ENCODE measurements at places on chromosomes 11 and 22.
A peak's percentile ranks its signal among the peaks of the same experiment; 100 is the strongest.

- no peak for DNase-seq
These were observed 1.4 kb upstream of the PRSS23 start for GRCh38 chr11:86798988-86799387.

- no peak for DNase-seq
These were observed 3.7 kb upstream of the MIEF1 start for GRCh38 chr22:39498368-39498767.

DNA sequence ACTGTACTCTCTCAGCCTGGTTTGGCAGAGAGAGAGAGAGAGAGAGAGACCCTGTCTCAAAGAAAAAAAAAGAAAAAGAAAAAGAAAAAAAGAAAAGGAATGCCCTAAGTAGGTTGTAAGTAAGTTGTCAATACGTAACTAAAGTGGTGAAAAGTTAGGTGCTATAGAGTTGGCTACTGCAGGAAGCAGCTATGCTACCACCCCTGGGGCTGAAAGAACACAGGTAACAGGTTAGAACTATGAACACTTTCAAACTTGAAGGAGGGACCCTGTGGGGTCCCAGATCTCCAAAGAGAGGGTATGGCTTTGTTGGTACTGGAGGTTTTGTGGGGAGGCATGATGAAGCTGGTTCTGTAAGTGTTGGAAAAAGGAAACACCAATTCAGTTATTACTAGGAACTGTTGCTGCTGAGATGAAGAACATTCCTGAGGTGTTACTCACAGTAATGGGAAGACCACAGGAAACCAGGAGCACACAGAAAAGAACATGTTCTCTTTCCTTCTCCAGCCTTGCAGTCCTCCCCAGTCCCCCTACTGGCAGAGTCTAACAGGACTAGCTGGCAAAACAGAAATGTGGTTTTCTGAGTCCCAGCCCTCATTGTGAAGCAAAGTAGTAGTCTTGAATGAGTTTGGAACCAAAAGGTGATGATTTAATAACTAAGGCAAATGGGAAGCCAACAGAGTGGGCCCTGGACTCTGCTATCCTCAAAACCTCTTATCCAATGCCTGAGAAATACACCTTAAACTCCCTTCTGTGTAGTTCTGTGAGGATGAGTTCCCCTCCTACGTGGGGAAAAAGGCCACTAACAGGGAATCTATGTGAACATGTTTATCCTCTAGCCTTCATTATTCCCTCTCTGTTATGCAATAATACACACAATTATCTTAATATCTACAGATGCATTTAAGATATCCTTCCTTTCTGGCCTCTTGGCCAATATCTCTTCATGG lies 427.0 kb upstream of the DDI1 start:
- DNase-seq, result no peak

DNA sequence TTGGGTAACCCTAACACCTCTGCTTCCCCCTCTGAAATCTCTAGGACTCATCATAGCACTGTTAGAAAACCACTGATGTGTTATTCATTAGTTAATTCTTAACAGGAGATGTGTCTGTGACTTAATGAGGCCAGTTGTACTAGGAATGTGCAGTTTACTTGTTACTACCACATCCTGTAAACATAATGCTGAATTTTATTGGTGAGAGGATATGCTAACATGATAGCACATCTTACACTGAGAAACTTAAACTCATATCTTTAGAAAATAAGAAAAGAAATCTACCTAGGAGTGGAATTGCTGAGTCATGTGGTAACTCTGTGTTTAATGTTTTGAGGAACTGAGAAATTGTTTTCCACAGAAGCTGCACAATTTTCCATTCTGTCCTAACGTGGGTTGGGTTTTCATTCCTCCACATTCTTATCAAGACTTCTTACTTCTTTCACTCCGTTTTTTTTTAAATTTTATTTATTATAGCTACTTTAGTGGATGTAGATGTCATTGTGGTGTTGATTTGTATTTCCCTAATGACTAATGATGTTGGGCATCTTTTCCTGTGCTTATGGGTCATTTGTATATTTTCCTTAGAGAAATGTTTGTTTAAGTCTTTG lies 33.7 kb downstream of the RNF121 start:
- no peak for DNase-seq

DNA sequence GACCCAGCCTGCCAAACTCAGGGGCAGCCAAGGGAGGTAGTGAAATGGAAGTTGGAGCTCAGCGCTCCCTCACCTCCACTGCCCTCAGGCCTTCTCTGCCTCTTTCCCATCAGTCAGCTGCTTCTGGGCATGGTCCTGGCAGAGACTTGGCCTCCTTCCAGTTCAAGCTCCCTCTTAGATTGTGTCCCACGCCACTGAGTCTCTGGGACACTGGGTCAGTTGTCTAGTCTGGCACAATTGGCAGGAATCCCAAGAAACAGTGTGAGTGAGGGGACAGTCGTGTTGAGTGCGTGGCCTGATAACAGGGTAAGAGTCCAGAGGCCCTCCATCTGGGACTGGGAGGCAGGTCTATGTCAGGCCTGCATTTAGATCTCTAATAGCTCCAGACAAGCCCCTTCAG lies 7.1 kb upstream of the SLC35E4 start:
- no peak for DNase-seq

- DNase-seq, result no peak
These were observed 2.7 kb downstream of the PLXNB2 start for GRCh38 chr22:50304528-50305392.

GRCh38 chr11:119974467-119974866 lies 163.4 kb downstream of the TRIM29 start:
- DNase-seq, result no peak

GRCh38 chr11:8759634-8760033 lies 77.0 kb downstream of the RPL27A start:
- DNase-seq, result no peak

DNA sequence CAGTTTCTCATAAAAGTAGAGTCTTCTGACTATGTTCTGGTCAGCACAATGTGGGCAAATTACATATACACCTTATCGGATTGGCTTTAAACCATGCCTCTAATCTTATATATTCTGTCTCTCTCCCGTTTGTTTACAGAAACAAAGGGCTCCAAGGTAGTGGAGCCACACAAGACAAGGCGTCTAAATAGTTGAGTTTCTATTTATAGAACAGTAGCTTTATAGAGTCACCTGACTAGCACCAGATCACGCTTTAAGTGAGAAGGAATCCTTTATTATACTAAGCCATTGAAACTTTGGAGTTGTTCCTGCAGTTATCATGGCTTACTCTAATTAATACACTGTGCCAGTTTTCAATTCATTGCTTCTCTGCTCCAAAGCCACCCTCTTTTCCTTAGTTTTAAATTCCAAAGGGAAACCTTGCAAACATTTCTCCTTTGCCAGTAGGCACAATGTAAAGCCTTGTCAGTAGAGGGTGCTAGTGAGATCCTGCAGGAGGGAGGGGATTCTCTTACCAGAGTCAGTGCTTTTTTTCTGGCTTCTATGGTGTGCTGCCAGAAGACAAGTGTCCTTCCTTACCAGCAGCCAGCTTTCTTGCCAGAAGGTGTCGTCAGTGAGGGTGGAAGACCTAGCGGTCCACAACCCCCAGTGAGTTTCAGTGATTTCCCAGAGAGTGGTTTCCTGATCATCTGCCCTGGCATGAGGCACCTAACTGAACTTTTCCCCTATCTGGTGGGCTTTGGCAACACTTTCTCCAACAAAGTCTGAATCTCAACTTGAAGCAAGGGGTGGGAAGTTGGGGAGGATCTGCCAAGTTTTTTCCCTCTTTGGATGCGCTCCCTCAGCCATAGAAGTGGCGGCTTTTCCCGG lies 71.7 kb downstream of the RAB38 start:
- peak; percentile 50 for DNase-seq

- no peak for DNase-seq
These were observed 66.0 kb downstream of the KCNQ1 start for GRCh38 chr11:2510626-2511402.

- no peak for DNase-seq
These were observed 49.3 kb downstream of the TIMP3 start for GRCh38 chr22:32850591-32851517.

- DNase-seq, result no peak
These were observed 58.1 kb upstream of the NECTIN1 start for GRCh38 chr11:119787074-119787461.

DNA sequence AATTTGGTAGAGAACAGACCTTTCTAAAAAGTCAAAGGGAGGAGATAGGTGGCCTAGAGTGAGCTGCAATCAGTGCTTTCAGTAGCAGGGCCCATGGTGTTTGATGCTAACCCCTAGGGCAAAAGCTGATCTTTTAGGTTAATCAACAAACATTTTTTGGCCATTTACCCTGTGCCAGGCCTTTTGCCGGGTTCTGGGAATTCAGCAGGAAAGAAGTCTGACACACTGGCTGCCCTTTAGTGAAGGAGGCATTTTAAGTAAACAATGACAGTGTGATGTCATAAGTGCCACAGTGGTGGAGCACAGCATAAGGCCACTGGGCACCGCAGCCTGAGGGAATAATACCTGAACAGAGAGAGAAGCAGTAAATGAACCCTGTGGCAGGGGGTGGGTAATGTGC lies 29.0 kb downstream of the C22orf31 start:
- DNase-seq, result no peak

DNA sequence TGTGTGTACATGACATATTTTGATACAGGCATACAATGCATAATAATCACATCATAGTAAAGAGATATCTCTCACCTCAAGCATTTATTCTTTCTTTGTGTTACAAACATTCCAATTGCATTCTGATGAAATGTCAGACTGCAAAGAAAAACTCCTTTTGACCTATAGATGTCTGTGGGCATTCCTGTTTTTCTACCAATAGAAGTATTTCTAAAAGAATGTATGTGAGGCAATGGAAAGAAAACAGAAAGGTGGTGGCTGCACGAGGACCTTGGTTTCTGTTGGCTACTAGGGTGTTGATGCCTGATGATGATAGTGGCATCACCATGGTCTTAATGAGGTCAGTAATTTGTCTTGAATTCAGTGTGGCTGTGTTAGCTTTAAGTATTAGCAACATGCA lies 137.0 kb upstream of the ANO3 start:
- DNase-seq, result no peak

DNA sequence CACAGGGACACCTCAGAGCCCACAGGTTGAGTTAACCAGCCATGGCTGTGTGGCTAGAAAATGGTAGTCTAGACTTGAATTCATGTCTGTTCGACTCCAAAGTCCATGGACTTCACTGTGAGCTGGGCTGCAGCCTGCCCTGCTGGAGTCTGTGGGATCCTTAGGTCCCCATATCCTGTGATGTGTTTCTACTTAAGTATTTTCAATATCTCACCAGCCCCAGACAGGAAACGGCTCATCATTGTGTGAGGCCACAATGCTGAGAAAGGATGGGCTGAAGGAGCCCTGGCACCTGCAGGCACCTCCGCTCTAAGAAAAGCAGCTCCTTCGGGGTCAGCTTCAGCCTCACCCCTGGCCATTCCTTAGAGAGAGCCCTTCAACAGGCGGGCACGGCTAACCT lies 93.1 kb downstream of the NAT10 start:
- no peak for DNase-seq

GRCh38 chr11:120515186-120515723 lies 3.7 kb downstream of the GRIK4 start:
- DNase-seq, result no peak

DNA sequence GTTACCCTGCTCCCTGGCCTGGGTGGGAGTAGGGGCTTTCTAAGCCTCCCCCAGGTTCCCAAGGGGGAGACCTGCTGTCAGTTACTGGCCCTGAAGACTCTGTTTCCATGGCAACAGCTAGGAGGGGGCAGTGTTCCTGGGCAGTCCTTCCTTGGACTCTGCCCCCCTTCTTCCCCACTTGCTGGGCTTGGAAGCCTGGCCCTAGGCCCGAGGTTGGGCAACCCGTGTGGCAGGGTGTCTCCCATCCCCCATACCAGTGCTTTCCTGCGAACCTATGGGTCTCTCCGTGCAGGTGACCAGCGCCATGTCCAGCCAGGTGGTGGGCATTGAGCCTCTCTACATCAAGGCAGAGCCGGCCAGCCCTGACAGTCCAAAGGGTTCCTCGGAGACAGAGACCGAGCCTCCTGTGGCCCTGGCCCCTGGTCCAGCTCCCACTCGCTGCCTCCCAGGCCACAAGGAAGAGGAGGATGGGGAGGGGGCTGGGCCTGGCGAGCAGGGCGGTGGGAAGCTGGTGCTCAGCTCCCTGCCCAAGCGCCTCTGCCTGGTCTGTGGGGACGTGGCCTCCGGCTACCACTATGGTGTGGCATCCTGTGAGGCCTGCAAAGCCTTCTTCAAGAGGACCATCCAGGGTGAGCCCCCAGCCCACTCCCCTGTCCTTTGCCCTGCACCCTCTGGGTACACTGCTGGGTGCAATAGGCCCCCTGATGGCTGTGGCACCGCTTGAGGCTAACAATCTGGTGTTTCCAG lies 1.7 kb downstream of the ESRRA start:
- no peak for DNase-seq

DNA sequence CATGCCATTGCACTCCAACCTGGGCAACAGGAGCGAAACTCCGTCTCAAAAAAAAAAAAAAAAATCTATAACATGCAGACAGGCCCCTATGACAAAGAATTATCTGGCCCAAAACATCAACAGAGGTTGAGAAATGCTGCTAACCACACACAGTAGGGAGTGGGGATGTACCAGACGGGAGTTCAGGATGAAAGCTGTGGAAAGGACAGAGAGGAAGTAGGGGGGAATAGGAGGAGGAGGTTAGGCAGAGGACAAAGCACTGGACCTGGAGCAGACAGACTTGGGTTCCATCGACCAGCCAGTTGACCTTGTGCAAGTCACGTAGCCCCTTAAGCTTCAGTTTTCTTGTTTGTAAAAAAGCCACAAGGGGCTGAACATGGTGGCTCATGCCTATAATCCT lies 12.5 kb downstream of the LRP4 start:
- DNase-seq, result no peak

- no peak for DNase-seq
These were observed at the start of gene SAA1 for GRCh38 chr11:18265949-18266348. TSS of gene SAA1 (plus strand) at chr11:18266264. CDS start at chr11:18266888, 624 bp downstream.

GRCh38 chr11:34975482-34975881 lies 59.1 kb downstream of the PDHX start:
- no peak for DNase-seq

DNA sequence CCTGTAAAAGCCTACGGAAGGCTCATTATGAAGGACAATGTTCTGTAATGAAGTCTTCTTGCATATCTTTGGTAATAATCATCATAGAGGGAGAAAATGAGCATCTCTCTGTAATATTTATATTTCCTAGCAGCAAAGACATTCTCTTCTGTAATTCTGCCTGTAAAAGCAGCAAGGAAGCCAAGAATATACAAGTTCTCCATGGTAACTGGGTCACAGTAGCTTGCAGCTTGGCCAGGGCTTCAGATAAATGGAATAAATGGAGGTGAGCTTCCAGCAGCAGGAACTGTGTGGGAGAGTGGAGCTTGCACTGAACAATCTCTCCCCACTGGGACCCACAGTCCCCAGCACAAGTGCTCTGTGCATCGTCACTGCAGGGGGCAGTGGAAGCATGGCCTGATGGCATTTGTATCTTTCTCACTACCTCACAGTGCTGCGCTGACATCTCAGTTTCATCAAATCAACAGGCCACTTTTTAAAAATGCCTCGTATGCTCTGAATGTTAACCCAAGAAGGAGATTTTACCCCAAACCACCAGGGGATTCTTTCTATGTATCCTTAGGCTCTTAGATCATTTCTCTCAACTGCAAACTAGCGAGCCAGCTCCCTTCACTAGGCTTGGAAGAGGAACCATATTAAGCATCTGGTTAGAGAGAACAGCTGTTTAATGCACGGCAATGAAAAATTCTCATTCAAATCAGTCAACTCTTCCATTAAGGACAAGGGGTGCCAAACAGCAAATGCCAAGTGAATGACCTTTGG lies 1059.7 kb downstream of the OPCML start:
- no peak for DNase-seq
